ENCODE measurements at places on chromosomes 7 and 10.
A peak's percentile ranks its signal among the peaks of the same experiment; 100 is the strongest.

DNA sequence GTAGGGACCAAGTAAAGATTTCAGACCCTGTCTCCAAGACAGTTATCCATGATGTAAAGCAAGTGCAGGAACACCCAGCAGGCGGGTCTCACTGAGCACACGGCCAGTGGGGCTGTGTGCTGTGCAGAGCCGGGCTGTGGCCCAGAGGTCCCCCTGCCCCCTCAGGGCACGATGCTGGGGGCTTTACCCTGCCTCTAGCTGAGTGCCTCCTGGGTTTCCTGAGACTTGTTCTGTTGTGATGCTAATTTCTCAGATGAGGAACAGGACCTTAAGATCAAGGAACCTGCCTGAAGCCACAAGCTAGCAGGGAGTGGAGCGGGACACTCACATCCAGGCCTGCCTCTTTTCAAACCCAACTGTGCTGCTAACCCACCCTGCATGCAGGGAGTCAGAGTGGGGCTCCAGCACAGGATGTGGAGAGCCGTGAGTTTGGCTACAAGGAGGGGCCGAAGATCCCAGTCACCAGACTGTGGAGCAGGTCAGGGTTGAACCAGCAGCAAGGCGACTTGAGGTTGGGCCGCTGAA is 76.1 kb upstream of the LYZL2 start:
- no peak for DNase-seq

- DNase-seq, result peak; percentile 2
Measured at GRCh38 chr10:111600772-111601171, 523.9 kb downstream of the ADRA2A start.

DNA sequence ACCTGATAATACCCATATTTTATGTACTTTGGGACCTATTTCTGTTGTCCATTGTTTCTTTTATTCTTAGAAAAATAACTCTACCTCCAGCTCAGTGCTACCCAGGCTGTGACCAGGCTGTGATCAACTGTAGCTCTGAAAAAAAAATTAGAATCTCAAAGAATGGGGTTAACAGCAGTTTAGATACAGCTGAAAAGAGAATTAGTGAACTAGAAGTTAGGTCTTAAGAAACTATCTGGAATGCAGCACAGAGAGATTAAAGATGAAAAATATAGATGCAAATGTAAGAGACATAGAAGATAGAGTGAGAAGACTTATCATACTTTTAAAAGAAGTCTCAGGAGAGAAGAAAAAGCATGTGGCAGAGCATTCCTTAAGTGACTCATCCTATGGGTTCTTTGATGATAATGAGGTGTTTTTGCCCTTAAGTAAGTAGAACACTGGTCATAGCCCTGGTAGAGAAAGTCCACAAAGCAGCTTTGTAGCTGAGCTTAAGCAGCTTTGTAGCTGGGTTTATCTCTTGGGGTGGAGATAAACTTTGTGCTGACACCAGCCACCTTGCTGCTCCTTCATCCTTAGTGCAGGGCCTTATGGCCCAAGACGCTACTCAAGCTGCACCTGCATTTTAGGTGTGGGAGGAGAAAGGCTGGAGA is 27.3 kb upstream of the SFRP5 start:
- DNase-seq, result no peak

DNA sequence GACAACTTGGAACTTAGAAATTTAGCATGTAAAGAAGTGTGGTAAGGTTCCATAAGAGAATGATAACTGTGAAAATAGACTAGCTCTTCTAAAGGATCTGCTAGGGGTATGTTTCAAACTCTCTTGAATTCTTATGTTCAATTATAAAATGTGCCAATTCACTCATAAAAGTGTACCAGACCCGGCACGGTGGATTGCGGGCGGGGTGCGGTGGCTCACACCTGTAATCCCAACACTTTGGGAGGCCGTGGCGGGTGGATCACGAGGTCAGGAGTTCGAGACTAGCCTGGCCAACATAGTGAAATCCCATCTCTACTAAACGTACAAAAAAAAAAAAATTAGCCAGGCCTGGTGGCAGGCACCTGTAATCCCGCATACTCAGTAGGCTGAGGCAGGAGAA is 105.4 kb upstream of the CAV2 start:
- DNase-seq, result no peak

GRCh38 chr7:105219771-105220160 is 169.0 kb downstream of the SRPK2 start:
- DNase-seq, result no peak

- no peak for DNase-seq
Measured at GRCh38 chr10:118835682-118836326, 81.0 kb upstream of the CACUL1 start.

- no peak for DNase-seq
Measured at GRCh38 chr7:132051311-132051710, 494.9 kb upstream of the PODXL start.

GRCh38 chr10:997266-998022 is 9.2 kb downstream of the GTPBP4 start:
- no peak for DNase-seq

DNA sequence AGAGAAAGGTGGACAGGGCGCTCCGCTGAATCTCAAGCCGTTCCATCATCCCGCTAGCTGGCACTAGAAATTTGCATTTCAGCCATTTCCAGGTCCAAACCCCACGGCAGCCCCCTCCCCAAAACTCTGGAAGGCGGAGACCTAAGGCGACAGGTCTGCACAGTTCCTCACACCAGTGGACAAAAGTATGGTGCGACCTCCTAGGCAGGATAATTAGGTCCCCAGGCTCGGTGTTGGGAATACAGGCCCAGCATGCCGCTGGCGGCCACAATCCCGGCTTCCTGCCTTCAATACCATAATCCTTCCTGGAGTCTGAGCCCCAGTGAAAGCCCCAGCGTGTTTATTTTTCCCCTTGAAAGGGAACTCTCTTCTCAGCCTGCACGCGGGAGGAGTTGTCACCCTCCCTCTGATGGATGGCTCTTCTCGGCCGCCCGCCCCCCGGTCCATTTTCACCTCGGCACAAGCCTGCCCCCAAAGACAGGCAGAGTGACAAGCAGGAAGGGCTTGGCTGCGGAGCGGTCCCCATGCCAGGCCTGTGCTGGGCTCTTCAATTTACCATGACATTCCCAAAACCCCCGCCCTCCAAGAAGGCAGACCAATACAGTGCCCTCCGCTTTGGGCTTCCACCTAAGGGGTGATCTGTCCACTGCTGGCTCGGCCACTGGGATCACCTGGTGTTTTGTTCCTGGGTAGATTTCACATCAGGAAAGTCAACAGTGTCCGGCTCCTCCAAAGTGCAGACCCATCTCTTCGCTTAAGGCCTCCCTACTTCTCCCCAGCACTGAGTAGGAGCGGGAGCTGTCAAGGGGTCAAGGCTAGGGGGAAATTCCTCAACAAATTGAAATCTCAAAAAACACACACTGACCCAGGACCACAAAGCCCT is 2.2 kb downstream of the FGFR2 start:
- no peak for DNase-seq

GRCh38 chr7:129401967-129402860 is 32.0 kb upstream of the STRIP2 start:
- no peak for DNase-seq

DNA sequence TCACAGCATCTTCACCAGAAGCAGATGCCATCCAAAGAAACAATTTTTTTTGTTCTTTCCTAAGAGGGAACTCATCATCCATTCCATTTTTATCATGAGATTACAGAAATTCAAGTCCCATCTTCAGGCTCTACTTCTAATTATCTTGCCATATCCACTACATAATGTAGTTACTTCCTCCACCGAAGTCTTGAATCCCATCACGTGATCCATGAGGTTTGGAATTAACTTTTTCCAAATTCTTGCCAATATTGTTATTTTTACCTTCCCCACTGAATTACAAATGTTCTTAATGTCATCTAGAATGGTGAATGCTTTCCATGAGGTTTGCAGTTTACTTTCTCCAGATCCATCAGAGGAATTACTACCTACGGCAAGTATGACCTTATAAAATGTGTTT is 1014.7 kb upstream of the LRRN3 start:
- DNase-seq, result no peak

DNA sequence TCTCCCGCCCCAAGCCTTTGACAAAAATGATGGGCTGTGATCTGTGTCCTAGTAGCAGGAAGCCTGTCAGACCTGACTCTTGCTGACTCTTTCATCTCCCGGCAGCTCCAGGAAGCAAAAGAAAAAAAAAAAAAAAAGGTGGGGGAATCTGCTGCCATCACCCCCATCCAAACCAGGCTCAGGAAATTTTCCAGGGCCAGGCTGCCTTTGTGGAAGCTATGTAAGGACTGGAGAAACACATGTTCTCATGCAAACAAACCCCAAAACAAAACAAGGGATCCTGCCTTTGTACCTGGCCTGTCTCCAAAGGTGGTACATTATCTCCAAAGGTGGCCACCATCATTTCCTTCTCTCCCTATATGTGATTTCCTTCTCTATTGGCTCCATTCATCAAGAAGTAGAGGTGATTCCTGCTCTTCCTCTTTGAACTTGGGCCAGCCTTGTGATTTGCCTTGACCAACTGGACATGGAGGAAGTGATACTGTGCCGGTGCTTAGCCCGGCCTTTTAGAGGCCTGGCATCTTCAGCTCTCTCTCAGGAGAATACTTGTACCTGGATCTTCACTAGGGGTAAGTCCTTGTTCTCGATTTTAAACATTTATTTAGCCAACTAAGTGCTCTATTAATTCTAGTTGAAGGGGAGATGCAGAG is 192.2 kb upstream of the SVIL start:
- DNase-seq, result no peak

GRCh38 chr10:7756360-7756992 is 31.3 kb downstream of the KIN start:
- no peak for DNase-seq

DNA sequence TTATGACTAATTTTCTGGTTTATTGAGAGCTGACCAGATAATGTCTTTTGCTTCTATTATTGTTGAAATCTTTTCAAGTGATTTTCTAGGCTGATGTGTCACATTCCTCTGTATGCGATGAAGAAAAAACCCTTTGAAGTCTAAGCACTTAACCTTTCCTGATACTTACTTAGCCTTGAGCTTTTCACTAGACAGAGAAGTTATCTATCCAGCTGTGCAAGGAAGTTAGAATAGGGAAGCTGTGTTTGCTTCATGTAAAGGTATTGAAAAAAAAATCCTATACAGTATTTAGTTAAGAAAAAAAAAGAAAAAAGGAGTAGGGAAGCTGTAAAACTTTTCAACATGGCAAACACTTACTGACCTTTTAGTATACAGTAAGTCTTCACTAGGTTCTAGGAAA is 117.6 kb upstream of the DNAJB12 start:
- DNase-seq, result no peak

DNA sequence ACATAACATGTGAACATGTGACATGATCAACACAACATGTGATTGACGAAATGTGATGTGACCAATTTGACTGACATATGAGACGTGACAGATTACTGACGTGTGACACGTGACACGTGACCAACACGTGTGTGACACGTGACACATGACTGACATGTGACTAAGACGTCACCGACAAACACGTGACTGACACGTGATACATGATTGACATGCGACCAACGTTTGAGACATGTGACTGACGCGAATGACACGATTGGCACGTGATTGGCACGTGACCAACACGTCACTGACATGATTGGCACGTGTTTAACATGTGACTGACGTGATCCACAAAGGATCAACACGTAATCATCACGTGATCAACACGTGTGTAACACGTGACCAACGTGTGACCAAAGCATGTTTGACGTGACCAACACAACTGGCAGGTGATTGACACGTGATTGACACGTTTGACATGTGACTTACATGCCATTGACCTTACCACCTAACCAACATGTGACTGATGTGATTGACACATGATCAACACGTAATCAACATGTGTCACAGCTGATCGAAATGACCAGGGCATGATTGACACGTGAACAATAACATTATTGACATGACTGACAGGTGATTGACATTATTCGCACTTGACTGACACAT is 23.7 kb downstream of the CRPPA start:
- no peak for DNase-seq

GRCh38 chr7:116461500-116461899 is 38.0 kb upstream of the CAV2 start:
- DNase-seq, result no peak

GRCh38 chr7:65250697-65251395 is 122.8 kb upstream of the ZNF92 start:
- no peak for DNase-seq
